Activated T-helper 1 cell treated with anti-CD3 and anti-CD28 coated beads, Interleukin-12 subunit alpha, Interleukin-12 subunit beta, Interleukin-2, Interleukin-4 antibody, amounts not matched to agents 30 ng/mL and 10 ng/mL and 1 ng/mL, durations not matched to agents 14 hours and 24 hours and 36 hours (primary cell): ENCODE measurements at places on chromosomes 2 and 18. TPM values are rescaled to one million over a fixed set of nuclear protein-coding genes. Genes with fewer than 3 reads are reported as not detected.

DNA sequence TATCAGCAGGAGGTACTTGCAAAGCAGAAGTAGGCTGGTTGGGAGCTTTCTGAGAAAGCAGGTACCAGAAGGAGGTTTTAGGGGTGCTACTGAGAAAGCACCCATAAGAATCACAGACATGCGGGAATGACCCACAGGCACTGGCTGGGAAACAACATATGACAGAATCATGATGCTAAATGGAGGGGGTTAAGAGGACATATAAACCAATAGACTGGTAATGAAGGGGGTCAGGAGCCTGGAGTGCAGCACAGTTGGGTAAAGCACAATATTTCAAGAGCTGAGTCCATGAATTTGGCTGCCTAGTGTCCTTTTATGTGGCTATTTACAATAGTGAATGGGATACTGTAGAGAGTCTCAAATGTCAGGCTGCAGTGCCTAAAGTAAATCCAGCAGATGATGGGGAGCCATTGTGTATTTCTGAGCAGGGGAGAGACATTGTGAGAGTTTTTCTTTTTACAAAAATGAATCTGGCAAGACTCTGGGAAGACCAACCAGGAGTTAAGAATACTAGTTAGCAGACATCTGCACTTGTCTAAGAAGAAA is 27.6 kb upstream of the GMCL1 start:
- no peak for DNase-seq

GRCh38 chr2:43132683-43133301 is 93.6 kb downstream of the ZFP36L2 start:
- DNase-seq, result no peak

DNA sequence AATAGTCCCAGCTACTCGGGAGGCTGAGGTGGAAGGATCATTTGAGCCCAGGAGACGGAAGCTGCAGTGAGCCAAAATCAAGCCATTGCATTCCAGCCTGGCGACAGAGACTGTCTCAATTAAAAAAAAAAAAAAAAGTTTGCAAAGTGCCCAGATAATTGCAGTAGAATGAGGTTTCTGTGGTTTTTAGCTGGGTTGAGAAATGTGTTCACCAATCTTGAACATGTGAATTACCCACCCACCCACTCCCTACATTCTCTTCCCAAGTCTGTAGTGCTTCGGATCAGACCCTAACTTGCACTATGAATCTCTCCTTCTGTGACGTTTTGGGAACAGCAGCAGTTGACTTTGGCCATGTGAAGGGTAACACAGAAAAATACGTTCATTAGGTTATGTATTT is 247.3 kb downstream of the PTGR3 start:
- no peak for DNase-seq

DNA sequence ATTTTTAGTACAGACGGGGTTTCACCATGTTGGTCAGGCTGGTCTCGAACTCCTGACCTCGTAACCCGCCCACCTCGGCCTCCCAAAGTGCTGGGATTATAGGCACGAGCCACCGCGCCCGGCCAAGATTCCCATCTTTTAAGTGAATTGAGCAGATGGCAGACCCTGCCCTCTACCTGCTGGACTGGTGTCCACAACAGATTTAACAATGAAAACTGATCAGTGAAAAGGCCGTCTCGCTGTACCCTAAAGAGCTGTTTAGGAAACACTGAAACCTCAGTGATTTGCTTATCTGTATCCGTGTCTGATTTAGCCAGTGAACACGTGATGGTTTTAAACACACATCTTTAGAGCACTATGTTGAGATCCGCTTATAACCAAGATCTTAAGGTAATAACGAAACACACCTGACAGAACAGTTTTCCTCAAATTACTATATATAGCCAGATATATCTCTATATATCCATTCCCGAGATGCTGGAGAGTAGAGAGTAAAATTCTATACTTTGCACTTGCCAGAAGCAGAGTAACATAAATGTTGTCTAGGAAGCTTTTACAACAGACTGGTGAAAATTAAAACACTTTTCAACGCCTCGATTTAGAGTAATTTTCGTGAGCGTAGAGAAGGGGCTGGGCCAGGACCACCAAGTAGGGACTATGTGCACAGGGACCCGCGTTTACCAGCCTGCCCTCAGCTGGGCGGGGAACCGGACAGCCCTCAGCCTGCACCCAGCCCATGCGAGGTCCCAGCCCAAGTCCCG is 594 bp downstream of the FAM161A start:
- no peak for DNase-seq

DNA sequence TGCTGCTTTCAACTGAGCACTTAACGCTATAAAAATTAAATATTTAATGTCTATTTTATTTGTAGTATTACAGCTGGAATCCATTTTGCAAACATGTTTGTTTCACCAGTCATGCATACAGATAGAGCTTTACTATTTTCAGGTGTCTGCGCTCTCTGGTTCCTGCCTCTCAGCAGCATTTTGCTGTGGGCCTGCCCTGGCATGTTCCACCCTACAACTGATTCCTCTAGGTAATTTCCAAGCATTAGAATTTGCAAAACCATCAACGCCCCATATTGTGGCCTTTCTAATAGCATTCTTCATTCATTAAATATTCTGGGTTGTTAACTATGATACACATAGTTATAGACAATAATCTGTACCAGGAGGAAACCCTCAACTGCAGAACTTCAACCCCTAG is 266.4 kb upstream of the DLGAP1 start:
- no peak for DNase-seq

DNA sequence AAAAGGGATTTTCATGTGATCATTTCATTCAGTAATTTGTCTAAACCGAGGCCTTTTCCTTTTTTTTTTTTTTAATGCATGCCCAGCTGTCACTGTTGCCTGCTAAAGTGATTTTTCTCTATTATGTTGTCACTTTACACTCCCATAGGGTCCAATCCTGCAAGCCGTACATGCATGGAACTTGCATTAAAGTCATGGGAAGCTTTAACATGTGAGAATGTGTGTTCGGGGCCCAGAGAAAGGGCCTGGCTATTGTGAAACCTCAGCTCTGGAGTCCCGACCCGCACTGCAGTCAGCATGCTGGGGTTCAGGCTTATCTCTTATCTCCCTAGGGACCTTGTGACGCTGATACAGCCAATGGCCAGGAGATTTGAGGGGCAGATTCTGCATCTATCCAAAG is 474.6 kb downstream of the SLC4A3 start:
- no peak for DNase-seq

- no peak for DNase-seq
These were observed 211.5 kb downstream of the IKZF2 start for GRCh38 chr2:212939777-212940531.

DNA sequence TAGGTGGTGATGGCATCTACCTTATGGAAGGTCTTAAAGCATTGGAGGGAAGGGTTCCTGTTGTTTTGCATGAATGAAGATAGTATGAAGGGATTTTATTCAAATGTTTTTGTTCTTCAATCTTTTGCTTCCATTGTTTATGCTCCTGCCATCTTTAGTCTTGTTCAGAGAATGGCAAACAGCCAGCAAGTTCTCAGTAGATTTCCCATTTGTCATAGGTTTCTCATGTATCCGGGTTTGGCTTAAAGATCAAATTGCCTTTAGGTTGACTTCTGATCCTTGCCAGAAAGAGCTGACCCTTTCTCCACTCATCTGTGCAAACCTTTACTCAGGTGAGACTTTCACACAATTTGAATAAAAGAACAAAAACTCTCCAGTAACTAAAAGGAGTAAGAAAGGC is 44.2 kb upstream of the STAT4 start:
- DNase-seq, result no peak

DNA sequence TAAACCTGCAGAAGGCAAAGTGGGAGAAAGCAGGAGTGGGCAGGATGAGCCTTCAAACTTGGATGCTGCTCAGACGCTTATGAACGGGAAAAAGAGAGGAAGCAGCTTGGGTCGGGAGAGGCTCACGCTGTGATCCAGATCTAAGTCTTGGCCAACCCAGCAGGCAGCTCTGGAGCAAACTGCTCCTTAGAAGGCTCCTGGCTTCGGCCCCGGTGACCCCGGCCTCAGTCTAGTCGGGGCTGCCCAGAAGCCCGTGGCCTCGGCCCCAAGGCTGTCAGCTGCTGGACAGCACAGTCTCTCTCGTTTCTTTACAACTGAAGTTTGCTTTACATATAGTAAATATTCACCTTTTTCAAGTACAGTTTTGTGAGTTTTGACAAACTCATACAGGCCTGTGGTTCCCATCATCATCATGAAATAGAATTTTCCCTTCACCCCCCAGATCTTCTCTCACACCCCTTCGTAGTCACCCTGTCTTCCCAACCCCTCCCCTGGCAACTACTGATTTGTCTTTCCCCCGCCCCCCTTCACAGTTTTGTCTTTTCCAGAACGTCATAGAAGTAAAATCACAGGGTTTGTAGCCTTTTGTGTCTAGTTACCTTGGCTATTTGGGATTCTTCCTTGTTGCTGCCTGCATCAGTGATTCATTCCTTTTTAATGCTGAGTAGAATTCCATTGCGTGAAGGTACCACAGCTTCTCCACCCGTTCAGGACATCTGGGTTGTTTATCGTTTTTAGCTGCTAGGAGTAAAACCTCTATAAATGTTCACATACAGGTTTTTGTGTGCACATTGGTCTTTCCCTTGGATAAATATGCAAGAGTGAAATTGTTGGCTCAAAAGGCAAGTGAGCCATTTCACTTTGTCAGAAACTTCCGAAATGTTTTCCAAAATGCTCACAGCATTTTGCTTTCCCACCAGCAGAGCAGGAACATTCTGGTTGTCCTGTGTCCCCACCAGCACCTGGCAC is 35.1 kb downstream of the MYO7B start:
- DNase-seq, result no peak

DNA sequence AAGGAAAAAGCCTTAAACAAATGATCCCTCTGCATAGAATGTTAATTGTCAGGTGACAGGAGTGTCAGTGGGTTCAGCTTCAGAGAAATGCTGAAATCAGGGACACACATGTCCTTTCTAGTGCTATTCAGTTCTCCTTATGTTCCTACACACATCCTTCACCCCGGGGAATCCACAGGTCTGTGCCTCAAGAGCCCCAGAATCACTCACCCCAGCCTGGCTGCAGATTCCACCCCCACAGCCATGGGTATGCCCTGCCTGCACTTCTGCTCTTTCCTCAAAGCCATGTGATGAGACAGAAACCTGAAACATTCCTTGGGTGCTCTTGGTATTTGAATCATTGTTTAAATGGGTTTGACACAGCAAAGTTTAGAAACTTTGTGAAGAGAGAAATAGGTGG is 27.4 kb upstream of the FZD7 start:
- DNase-seq, result no peak

GRCh38 chr2:98749066-98749450 is 18.1 kb upstream of the MGAT4A start:
- no peak for DNase-seq

GRCh38 chr18:74638210-74638609 is 40.5 kb downstream of the ZNF407 start:
- DNase-seq, result no peak

- DNase-seq, result no peak
These were observed 53.8 kb downstream of the MYO1B start for GRCh38 chr2:191299010-191299409.

- DNase-seq, result no peak
These were observed 608.6 kb upstream of the CELF4 start for GRCh38 chr18:38174173-38174572.

- no peak for DNase-seq
These were observed 25.3 kb downstream of the RTP5 start for GRCh38 chr2:241894681-241895426.

DNA sequence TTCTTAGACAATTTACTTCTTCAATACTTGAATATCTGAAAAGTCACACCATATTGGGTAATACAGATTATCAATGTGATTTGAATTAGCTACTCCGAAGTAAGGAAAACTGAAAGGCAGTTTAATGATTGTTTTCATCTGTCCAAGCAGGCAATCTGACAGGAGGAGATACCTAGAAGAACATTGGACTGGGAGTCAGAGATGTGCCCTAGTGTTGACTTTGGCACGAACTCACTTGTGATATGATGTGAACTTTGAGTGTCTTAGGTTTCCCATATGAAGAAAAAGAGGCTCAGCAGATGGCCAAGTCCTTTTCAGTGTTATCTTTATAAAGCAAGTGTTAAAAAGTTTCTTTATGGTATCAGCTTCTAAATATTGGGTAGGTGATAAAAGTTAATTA is 287.1 kb downstream of the MTX2 start:
- no peak for DNase-seq

GRCh38 chr18:69085951-69086350 is 288.1 kb downstream of the CCDC102B start:
- no peak for DNase-seq

GRCh38 chr2:48364100-48364499 is 165.9 kb upstream of the STON1 start:
- DNase-seq, result no peak

GRCh38 chr2:184923751-184924150 is 325.4 kb downstream of the ZNF804A start:
- DNase-seq, result no peak

DNA sequence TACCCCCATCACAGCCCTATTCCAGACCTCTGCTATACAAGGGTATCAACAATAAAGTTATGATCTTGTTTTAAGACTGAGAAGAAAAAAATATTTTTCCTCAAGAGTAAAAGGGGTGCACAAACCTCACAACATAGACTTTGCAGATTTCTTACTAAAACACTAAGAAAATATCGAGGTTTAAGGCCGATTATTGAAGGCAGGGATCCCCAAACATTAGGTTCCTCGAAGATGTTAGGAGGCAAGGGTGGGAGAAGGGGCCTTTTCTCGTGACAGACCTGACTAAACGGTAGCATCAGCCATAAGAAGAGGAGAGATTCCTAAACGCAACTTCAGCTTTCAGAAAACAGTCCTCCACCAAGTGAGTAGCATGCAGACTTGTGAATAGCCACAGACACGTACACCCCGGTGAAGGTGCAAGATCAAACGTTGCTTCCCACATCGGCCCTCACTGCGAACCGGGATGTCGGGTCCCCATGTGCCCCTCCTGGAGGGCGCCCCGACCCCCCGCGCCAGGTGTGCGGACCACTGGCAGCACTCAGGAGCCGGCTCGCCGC is 678 bp downstream of the PIAS2 start:
- DNase-seq, result peak; percentile 33

- no peak for DNase-seq
These were observed 32.9 kb downstream of the RTP5 start for GRCh38 chr2:241902357-241902991.

GRCh38 chr2:225275443-225275842 is 124.1 kb upstream of the NYAP2 start:
- DNase-seq, result no peak

- no peak for DNase-seq
These were observed 869.2 kb upstream of the GCFC2 start for GRCh38 chr2:76579911-76580310.

GRCh38 chr2:17518212-17519154 is at the start of gene RAD51AP2:
TSS of gene RAD51AP2 (minus strand) at chr2:17518440. CDS start at chr2:17518415, 25 bp downstream.
- DNase-seq, result no peak

GRCh38 chr2:222915092-222915957 is 54.5 kb downstream of the ACSL3 start:
- no peak for DNase-seq

The TFPI gene
- 0.44 and 0.60 TPM in 2 replicates for total RNA-seq

The EIF2B4 gene
- total RNA-seq, result 53.9 and 55.8 TPM in 2 replicates

The GKN2 gene
- not detected in 2 replicates for total RNA-seq

The VSNL1 gene
- not detected in 2 replicates for total RNA-seq

The TTC27 gene
- total RNA-seq, result 41.3 and 42.3 TPM in 2 replicates

The WDR54 gene
- total RNA-seq, result 56.4 and 58.6 TPM in 2 replicates

The RNF103 gene
- total RNA-seq, result 13.6 and 14.3 TPM in 2 replicates

The GTF2A1L gene
- total RNA-seq, result 0.39 TPM in 1 of 2 replicates, not detected in the other

The SLC5A7 gene
- not detected in 2 replicates for total RNA-seq

The RNF152 gene
- total RNA-seq, result 0.56 and 0.65 TPM in 2 replicates

The RPE gene
- total RNA-seq, result 56.8 and 58.7 TPM in 2 replicates

The LOXHD1 gene
- total RNA-seq, result not detected in 2 replicates

The DIPK1C gene
- not detected in 2 replicates for total RNA-seq
